Body of pancreas (tissue), 4 donors: ENCODE measurements at places on chromosomes 2 and 18. TPM values are rescaled to one million over a fixed set of nuclear protein-coding genes. Genes with fewer than 3 reads are reported as not detected.

The DBI gene
- 51.4 TPM for total RNA-seq

The ZNF804A gene
- not detected for total RNA-seq

The ACMSD gene
- total RNA-seq, result 0.52 TPM

The SCN1A gene
- not detected for total RNA-seq

The LYPD6 gene
- 2.9 TPM for total RNA-seq

The AFF3 gene
- total RNA-seq, result 0.52 TPM

The DSC2 gene
- 9.3 TPM for total RNA-seq

The FSHR gene
- total RNA-seq, result not detected

The HOXD12 gene
- total RNA-seq, result not detected

DNA sequence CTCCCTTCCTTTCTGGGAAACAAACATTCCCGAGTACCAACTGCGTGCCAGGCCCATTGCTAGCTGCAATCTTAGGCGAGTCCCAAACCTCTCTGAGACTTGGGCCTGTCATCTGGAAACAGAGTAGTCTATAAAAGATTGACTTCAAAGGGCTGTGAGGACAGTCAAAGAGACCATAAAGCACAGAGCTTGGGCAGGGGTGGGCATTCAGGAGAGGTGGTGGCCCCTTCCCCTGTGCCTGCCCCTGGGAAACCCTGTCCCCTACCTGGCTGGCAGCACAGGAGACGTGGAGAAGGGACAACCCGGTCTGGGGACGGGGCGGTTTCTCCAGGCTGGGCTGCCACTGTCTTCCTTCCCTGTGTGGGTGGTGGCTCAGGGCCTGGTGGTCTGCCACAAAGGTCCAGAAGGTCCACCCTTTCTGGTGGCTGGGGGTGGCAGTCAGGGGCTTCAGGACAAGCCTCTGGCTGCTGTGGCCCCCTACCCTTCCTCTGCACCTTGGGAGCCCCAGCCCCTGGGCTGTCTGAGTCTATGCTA, 33.9 kb upstream of the FOSL2 start:
- no peaks in the 10 kb centered on the region for H3K27me3 ChIP-seq
- peaks cover 14% of the 10 kb centered on the region for H3K4me1 ChIP-seq
- H3K4me3 ChIP-seq, result no peak overlapping the region
- H3K36me3 ChIP-seq, result no peaks in the 10 kb centered on the region
- H3K27ac ChIP-seq, result no peak overlapping the region
- no peak for DNase-seq

DNA sequence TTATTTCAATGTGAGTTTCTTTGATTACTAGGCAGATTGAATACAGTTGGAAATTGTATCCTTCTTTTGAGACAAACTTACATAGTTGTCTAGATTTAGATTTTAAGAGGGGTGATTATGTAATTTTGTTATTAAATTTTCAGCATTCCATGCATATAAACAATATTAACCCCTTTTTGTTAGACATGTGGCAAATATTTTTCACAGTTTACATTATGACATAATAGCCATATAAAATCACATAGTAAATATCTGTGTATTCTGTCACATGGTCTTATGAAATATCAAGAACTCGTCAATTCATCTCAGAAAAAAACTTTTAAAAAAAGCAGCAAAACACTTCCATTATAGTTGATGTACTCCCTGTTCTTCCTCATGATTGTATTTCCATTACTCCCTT, 243.8 kb downstream of the CYP26B1 start:
- H3K36me3 ChIP-seq, result no peaks in the 10 kb centered on the region
- no peaks in the 10 kb centered on the region for H3K27me3 ChIP-seq
- no peak overlapping the region for H3K4me3 ChIP-seq
- no peaks in the 10 kb centered on the region for H3K4me1 ChIP-seq

DNA sequence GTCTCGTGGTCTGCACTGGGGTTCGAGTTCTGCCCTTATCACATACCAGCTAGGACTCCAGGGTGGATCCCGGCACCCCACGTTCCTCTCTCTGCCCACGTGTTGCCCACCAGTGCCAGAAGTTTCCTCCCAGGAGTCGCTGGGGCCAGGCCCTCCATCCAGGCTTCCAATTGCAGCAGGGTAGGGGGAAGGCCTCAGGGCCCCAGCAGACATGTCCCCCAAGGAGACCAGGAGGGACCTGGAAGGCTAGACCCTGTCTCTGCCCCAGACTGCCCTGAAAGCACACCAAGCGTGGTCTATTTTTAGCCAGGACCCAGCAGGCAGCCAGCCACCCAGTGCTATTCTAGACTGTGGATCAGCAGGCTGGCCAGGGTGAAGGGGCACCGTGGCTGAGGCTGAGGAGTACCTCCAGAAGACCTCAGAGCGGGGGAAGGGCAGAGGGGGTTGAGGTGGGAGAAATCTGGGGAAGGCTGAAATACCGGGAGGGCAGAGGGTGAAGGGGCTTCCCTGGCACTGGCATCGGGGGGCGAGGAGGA, 18.8 kb upstream of the TNS1 start:
- H3K4me1 ChIP-seq, result peaks cover 33% of the 10 kb centered on the region
- no peaks in the 10 kb centered on the region for H3K27me3 ChIP-seq
- DNase-seq, result no peak
- H3K36me3 ChIP-seq, result no peaks in the 10 kb centered on the region
- no peak overlapping the region for H3K4me3 ChIP-seq

GRCh38 chr2:128385365-128385764, 66.7 kb upstream of the HS6ST1 start:
- no peaks in the 10 kb centered on the region for H3K27me3 ChIP-seq

- H3K4me1 ChIP-seq, result no peaks in the 10 kb centered on the region
- no peaks in the 10 kb centered on the region for H3K36me3 ChIP-seq
- DNase-seq, result no peak
- H3K27me3 ChIP-seq, result no peaks in the 10 kb centered on the region
Measured at GRCh38 chr2:51812138-51812866, 780.4 kb upstream of the NRXN1 start.

DNA sequence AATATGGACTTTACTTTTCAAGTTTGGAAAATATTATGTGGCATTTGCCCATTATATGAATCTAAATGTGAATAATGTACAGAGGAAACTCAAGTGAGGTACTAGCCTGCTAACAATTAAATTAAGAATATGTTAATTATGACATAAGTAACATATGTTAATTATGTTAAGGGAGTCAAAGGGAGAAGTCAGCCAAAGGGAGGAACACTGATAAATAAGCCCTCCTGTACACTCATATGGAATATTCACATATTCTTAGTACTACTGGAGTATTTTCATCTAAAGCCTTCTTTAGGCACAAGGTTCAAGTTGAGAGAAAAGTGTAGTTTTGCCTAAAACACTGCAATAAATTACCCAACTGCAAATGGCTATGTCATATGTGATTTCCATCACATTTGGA, 30.1 kb downstream of the ITGB6 start:
- H3K4me3 ChIP-seq, result no peak overlapping the region
- no peak for DNase-seq
- no peak overlapping the region for H3K27ac ChIP-seq
- no peaks in the 10 kb centered on the region for H3K27me3 ChIP-seq
- H3K36me3 ChIP-seq, result no peaks in the 10 kb centered on the region

DNA sequence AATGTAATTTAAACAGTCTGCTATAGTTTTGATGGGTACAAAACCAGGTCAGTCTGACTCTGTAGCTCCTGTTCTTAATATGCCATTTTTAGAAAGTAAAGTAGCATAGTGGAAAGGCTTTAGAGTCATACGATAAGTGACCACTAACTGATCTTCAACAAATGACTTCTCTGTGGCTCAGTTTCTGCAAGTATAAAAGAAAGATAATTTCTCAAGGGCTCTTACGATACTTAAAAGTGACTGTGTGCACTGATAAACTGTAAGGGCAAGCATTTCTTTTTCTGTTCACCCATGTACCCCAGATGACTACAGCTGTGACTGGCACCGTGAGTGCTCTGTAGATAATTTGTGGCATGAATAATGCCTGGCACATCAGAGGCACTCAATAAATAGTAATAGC, 178.7 kb downstream of the LCLAT1 start:
- H3K27ac ChIP-seq, result no peak overlapping the region
- no peaks in the 10 kb centered on the region for H3K27me3 ChIP-seq
- no peaks in the 10 kb centered on the region for H3K4me1 ChIP-seq
- no peak for DNase-seq
- H3K4me3 ChIP-seq, result no peak overlapping the region
- H3K36me3 ChIP-seq, result no peaks in the 10 kb centered on the region

DNA sequence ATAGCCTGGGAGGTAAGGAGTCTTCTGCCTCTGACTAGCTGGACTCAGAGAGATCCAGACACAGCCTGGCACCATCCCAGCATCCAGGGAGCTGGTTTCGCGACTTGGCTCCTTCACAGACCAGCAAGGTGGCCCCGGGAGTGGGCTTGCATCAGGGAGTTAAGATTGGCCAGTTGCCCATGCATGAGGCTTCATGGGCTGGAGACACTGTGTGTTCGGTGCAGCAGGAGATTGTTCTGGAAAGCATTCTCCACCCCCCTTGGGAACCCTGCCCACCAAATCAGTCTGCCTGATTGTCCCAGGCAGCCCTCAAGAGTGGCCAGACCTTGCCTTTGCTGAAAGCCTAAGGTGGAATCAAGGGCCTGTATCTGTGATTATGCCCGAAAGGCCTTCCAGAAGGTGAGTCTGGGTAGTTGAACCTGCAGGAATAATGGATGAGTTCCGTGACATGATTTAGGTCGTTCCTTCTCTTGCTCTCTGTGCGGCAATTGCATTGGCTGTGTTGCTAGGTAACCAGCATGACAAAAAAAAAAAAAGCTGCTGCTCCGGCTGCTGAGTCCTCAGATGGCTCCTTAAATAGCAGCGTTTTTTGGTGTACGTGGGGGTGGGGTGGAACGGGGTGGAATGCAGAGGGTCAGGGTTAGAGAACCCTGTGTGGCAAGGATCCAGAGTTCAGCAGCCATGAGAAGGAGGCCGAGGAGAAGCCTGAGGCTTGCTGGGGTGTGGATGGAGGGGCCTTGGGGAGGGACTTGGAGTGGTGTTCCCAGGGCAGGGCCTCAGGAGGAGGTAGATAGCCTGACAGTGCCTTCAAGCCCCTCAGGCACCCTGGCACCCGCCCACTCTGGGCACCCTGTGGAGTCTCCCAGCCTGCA, 93.0 kb upstream of the MCFD2 start:
- no peak overlapping the region for H3K27ac ChIP-seq
- peak; percentile 52 for DNase-seq
- H3K36me3 ChIP-seq, result peaks cover 11% of the 10 kb centered on the region

DNA sequence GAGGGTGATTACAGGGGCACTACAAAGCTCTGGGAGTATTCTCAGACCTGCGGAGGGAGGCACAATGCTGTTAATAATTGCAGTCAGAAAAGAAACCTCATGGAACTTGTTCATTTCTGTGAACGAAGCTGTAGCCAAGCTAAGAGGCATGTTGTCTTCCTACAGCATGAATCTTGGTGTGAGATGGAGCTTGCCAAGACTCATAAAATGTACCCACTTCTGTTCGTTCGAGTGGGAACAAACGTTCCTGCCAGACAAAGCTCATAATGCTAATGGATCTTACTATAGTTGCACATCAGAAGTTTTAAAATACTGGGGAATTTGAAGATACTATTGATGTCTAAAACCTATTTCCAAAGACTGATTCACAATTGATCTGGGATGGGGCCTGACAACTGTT, 489.1 kb downstream of the ZEB2 start:
- no peak overlapping the region for H3K4me3 ChIP-seq
- DNase-seq, result no peak
- H3K27ac ChIP-seq, result no peak overlapping the region
- H3K36me3 ChIP-seq, result no peaks in the 10 kb centered on the region
- no peaks in the 10 kb centered on the region for H3K27me3 ChIP-seq

DNA sequence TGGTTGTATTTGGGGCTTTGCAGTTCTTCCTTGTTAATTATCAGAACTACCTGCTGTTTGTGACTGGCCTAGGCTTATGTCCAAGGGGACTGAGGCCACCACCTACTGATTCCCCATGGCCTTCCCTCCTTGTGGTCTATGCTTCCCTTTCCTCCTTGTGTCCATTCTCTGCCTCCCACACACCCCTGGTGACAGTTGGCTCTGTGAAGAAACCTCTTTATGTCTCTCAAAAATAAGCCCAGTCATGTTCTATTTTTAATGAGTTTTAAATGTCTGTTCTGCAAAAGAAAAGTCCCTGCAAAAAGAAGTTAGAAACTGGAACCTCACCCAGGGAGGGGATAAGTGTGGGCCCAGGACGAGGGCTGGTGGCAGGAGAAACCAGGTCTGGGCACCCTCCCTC, 105.0 kb downstream of the SMC6 start:
- no peak for DNase-seq
- H3K36me3 ChIP-seq, result no peaks in the 10 kb centered on the region

GRCh38 chr2:152263911-152264310, 71.1 kb upstream of the FMNL2 start:
- no peaks in the 10 kb centered on the region for H3K27me3 ChIP-seq
- no peaks in the 10 kb centered on the region for H3K36me3 ChIP-seq
- DNase-seq, result no peak
- H3K27ac ChIP-seq, result no peak overlapping the region
- no peak overlapping the region for H3K4me3 ChIP-seq
